HuH-7.5 (cell line): ENCODE measurements at places on chromosomes 13 and 19.
A peak's percentile ranks its signal among the peaks of the same experiment; 100 is the strongest.

GRCh38 chr13:88866195-88866594, 1195.0 kb downstream of the SLITRK5 start:
- DNase-seq = no peak

DNA sequence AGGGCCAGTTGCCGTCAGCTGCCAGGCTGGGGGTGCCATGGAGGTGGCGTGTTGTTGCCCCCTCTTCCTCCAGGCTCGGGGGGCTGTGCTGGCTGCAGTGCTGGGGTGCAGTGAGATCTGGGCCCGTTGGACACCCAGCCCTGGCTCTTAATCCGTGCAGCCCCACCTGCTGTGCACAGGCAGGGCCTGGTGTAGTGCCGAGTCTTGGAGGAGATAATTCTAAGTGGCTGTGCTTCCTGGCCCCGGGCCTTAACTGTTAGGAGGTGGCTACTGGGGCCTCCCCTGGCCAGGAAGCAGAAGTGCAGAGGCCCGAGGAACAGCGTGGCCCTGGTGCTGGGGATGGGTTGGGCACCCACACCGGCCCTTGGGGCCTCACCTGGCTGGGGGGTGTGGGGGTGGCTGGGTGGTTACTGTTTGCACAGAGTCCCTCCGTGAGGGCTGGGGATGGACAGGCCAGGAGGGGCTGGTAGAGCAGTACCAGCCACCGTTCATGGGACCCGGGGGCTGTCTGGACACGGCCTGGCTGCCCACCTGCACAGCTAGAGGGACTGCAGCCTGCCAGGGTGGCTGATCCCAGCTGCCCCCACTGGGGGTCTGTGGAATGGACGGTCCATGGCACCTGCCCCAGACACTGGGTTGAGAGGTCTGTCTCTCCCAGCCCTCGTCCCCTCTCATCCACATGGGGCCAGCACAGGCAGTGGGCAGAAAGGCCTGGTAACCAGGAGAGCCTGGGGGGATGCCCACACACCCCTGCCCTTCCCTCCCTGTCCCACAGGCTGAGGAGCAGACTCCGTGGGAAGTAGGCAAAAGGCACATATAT, 3.3 kb downstream of the GPX4 start:
- no peak for DNase-seq

- DNase-seq = peak; percentile 41
These were observed 11.5 kb downstream of the FFAR2 start for GRCh38 chr19:35459414-35460082.

GRCh38 chr13:111658145-111659100, 338.0 kb downstream of the TEX29 start:
- no peak for DNase-seq

GRCh38 chr13:36288794-36289391, 8.7 kb downstream of the CCDC169 start:
- no peak for DNase-seq

DNA sequence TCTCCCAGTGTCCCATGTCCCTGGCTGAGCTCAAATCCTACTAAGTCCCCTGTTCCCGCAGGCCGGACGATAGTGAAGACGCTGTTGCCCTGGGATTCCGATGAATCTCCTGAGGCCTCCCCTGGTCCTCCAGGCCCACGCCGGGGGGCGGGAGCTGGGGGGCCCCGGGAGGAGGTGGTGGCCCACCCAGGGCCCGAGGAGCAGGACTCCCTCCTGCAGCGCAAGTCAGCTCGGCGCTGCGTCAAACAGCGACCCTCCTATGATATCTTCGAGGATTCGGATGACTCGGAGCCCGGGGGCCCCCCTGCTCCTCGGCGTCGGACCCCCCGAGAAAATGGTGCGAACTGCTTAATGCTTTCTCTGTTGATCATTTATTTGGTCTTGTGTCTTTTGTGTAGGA, 5.9 kb downstream of the KMT2B start:
- DNase-seq = no peak

- DNase-seq = peak; percentile 81
These were observed 19.2 kb downstream of the GPX4 start for GRCh38 chr19:1122972-1123363.

DNA sequence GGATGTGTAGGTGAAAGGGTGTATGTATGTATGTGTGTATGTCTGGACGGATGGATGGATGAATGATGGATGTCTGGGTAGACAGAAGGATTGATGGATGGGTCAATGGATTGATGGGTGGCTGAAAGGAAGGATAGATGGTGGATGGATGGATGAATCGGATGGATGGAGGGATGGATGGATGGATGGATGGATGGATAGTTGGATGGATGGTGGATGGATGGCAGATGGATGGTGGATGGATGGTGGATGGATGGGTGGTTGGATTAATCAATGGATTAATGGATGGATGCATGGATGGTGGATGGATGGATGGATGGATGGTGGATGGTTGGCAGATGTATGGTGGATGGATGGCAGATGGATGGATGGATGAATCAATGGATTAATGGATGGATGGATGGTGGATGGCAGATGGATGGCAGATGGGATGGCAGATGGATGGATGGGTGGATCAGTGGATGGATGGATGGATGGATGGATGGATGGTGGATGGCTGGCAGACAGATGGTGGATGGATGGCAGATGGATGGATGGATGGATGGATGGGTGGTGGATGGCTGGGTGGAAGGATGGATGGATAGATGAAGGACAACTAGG, 16.5 kb upstream of the PPP5C start:
- no peak for DNase-seq

- DNase-seq = no peak
These were observed 26.1 kb downstream of the GAS6 start for GRCh38 chr13:113837560-113838355.

DNA sequence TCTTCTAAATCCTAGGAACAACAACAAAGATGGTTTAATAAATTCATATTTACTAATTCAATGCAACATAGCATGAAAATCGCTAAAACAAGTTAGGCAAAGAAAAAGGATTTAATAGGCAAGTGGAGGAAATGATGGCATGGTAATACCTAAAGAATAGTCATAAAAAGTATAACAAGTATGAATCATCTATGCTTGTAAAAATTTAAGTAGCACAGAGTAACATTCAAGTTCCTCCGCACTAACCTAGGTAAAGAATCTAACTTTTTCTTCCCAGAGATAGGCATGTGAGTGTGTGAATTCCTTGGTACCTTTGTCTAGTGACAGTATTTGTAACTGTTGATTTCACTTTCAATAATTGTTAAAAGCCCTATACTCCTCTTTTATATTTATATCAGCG, 42.6 kb downstream of the RCBTB2 start:
- no peak for DNase-seq

GRCh38 chr13:64774915-64775314, 2455.2 kb downstream of the PCDH9 start:
- DNase-seq = no peak

DNA sequence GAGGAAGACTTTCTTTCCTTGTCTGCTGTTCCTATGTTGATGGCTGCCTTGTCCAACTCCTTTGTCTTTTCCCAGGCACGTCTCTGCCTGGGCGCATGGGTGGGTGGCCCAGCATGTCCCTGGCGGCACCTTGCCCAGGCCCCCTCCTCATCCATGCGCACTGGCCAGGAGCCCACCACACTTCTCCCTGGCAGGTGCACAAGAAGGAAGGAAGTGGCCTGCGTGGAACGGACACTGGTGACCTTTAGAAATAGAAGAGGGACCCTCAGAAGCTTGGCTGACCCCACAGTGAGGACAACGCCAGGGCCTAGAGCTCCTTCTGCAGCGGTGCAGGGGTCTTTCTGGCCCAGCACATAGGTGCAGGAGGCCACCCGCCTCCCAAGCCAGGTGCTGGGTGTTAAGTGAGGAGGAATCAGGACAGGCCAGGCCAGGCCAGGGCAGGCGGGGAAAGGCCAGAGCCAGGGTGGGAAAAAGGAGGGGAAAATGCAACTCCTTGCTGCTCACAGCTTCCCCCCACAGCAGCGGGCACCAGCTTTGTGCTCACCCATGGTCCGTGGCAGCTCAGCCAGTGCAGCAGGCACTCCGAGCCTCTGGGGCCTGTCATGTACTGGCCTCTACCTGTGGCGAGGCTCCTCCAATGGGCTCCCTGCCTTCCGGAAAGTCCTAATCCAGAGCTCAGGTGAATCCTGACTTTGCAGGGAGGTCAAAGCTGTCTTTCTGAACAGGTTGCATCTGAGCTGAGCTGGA, 104.0 kb downstream of the SOX1 start:
- no peak for DNase-seq

- peak; percentile 15 for DNase-seq
These were observed 4.6 kb downstream of the CAPN12 start for GRCh38 chr19:38739440-38740256.

DNA sequence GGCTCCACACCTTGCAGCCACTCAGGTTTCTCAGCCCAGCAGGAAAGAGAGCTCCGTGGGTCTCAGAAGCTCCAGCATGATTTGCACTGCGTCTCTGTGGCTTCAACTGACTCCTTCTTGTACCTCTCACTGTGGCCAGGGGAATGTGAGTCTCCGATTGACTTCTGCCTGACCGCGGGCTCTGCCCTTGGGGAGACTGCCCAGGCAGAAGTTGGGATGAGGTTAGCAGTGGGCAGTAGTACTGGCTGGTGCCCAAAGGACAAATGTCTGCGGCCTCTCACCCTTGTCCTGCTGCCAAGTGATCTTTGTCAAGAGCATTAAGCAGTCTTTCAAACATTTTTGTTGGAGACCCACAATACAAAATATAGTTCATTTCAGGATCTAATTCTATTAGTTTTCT, 34.4 kb upstream of the FXYD3 start:
- no peak for DNase-seq
